ENCODE measurements at places on chromosomes 1 and 21.

- DNase-seq, result peak; percentile 21
These were observed 19.7 kb upstream of the PGBD2 start for GRCh38 chr1:248886237-248886895.

DNA sequence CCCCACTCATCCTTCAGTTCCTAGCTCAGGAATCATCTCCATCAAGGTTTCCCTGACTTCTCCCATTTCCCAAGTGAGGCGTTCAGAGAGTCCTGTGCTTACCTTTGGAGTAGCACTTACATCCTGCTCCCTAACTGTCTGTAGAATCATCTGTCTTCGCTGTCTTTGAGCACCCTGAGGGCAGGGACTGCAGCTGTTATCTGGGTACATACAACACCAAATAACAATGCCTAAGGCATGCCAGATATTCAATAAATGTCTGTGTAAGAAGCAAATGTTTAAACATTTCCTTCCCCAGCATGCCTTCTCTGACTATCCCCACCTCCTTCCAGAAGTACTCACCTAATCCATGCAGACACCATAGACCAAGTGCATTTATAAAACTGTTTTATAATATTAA, 65.4 kb downstream of the JAK1 start:
- DNase-seq, result no peak

DNA sequence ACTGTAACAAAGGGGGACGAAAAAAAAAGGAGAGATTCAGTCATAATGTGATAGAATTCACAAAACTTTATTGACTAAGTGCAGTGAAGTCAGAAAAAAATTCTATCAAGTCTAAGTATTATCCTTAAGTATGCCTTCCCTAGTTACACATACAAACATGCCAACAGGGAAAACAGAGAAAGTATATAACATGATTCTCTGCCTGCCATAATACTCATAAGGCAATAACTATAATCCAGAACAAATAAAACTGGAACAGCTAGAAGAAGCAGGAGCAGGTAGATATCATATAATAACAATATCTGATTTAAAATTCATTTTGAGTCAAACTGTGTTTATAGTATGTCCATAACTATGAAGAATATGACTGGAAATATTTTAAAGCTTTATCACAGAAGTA, 184.3 kb downstream of the FAF1 start:
- no peak for DNase-seq

DNA sequence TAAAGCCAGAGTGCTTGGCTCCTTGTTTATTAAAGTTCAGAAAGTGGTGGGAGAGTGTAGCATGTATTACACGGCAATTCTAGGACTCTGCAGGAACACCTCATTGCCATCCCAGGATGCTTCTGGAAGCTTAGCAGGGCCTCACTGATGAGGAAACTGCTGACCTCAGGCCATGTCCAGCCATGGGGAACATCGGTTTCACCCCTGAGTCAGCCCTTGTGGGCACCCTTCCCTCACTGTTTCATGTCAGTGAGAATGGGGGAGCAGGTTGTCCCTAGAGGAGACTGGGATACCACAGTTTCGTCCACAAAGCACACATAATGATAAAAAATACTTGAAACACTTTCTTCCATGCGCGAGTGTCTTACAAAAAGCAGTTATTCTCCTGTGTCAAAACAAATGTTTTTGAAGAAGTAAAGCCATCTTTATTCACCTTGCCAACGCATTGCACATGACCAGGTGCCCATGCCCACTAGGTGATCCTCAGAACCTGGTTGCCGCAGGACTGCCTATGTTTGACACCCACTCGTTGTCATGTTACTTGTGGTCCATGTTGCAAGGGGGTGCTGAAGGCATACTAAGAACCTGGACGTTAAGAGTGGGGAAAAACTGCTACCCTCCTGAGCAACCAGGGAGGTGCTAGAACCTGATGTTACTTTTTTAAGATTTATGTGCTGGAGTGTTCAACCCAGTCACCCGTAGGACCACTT, 41.2 kb upstream of the TTC22 start:
- no peak for DNase-seq

- no peak for DNase-seq
These were observed 4.0 kb upstream of the GBP2 start for GRCh38 chr1:89129911-89130310.

DNA sequence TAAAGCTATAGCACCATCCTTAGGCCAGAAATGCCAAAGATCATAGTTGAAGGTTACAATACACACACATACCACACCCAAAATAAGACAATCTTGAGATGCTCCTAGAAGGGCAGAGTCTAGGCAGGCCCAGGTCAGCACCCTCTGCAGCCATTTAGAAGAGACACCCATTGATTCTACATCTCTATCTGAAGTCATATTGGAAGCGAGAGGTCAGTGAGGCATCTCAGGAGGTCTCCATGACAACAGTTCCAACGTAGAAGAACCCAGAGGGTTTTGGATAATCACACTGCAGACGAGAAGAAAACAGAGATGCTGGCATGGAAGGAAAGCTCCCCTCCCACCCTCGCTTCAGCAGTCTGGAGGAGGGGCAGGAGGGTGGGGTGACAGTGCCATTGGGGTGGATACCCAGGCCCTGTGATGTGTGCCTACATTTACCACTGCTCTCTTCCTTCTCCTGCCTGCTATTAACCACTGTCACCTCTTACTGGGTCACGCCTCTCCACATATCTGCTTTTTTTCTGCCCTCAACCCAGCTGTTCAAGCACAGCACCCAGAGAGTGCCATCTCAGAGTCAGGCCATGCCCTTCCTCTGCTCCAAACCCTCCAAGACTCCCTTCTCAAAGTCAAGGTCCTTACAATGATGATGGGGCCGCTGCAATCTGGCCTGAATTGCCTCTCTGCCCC, 6.2 kb downstream of the TMCO4 start:
- no peak for DNase-seq

- no peak for DNase-seq
These were observed 19.7 kb upstream of the TMEM52 start for GRCh38 chr1:1938613-1939295.

DNA sequence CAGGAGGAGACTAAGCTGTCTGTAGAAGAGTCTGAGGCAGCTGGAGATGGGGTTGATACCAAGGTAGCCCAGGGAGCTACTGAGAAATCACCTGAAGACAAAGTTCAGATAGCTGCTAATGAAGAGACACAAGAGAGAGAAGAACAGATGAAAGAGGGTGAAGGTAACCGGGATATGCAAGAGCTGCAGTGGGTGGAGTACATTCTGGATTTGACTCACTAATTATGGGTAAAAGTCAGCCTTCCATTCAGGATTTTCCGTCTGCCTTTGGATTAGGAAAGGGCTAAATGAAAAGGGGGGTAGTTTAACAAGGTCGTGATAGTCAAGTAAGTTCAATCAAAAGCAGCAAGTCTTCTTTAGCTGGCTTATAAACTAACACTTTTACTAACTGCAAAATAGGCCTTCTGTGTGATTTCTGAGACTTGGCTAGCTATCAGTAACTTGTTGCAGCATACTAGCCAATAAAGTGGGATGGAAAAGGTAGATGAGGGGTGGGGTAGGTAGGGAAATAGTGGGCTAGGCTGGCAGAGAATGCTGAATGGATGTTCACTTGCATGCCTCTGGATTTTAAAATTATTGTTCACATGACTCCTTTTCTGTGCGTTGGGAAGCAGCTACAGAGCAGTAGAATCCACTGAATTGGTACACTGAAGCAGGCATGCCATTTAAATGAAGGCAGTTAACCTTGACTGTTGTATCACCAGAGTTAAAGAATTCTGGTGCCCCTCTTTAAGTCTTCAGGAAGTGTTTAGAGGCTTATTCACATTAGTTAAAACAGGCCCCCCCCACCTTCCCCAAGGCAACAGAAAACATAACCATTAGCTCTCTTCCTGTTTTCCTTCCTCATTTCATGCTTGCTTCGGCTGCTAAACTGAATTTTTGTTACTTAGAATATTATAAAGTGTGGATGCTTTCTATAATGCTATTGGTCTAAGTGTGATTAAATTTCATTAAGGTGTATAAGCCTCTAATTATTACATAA, 15.4 kb downstream of the CCDC17 start:
- no peak for DNase-seq

GRCh38 chr1:201608635-201609395, 69.9 kb downstream of the NAV1 start:
- DNase-seq, result no peak

- DNase-seq, result no peak
These were observed 48.6 kb downstream of the WDR4 start for GRCh38 chr21:42830456-42831455.

GRCh38 chr1:97903626-97904025, 17.2 kb downstream of the DPYD start:
- no peak for DNase-seq

GRCh38 chr1:4106731-4107130, 206.7 kb upstream of the C1orf174 start:
- DNase-seq, result no peak

GRCh38 chr1:8457760-8458381, 140.0 kb downstream of the SLC45A1 start:
- no peak for DNase-seq

GRCh38 chr1:59978511-59978910, 51.9 kb upstream of the CYP2J2 start:
- DNase-seq, result no peak

- DNase-seq, result no peak
These were observed 179.7 kb upstream of the HOOK1 start for GRCh38 chr1:59635097-59635496.

DNA sequence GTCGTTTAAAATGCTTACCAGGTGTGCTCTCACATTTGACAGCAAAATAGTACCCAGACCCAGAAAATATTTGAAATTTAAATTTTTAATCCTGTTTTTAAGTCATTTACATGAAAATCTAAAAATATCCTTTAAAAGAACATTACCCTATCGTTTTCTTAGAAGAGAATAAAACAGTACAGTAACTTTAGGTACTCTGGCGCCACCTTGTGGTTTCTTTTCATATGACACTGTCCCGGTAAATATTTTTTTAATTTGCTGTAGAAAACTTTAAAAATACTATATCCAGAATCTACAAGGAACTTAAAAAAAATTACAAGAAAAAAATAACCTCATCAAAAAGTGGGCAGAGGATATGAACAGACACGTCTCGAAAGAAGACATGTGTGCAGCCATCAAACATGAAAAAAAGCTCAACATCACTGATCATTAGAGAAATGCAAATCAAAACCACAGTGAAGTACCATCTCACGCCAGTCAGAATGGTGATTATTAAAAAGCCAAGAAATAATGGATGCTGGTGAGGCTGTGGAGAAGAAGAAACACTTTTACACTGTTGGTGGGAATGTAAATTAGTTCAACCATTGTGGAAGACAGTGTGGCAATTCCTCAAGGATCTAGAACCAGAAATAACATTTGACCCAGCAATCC, 129.2 kb downstream of the RGS21 start:
- DNase-seq, result no peak

GRCh38 chr1:36223381-36223995, 755 bp upstream of the THRAP3 start:
- DNase-seq, result no peak

- no peak for DNase-seq
These were observed 58.0 kb downstream of the LGR6 start for GRCh38 chr1:202251424-202252256.

DNA sequence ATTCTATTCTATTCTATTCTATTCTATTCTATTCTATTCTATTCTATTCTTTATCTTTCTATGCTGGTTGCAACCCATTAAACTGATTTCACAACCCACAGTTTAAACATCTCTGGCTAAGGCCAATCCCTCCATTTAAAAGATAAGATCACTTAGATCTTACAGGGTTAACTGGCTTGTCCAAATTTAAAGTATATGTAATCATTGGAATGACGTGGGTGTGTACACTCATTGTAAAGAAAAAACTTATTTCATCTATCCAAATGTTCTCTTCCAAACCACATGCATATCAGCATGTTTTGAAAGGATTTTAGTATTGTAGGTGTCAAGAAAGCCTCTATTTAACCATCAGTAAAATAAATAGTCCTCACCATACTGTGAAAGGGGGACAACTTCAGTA, 299.6 kb upstream of the RUNX1 start:
- no peak for DNase-seq

DNA sequence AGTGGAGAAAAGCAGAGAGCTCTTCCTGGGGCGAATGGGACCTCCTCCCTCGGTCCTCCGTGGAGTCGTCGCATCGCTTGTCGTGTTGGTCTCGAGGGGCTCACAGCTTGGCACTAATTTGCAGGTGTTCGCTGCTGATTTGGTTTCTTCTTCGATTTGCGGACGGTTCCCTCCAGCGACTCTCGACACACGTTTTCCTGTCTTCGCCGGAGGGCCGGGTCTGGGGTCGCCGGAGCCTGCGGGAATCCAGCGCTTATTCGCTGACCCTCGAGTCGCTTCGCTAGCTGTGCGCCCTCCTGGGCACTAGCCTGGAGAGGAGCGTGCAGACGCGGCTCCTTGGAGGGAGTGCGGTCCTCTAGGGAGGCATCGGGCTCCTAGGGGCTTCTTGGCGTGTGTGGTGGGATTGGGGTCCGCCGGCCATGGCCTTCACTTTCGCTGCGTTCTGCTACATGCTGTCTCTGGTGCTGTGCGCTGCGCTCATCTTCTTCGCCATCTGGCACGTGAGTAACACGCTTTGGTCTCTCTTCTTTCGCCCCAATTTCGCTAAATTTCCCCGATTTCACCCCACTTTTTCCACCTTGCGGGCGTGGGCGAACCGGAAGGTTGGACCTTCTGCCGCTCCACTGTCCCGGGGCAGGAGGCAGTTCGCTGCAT, 766 bp downstream of the CNIH3 start:
- no peak for DNase-seq

DNA sequence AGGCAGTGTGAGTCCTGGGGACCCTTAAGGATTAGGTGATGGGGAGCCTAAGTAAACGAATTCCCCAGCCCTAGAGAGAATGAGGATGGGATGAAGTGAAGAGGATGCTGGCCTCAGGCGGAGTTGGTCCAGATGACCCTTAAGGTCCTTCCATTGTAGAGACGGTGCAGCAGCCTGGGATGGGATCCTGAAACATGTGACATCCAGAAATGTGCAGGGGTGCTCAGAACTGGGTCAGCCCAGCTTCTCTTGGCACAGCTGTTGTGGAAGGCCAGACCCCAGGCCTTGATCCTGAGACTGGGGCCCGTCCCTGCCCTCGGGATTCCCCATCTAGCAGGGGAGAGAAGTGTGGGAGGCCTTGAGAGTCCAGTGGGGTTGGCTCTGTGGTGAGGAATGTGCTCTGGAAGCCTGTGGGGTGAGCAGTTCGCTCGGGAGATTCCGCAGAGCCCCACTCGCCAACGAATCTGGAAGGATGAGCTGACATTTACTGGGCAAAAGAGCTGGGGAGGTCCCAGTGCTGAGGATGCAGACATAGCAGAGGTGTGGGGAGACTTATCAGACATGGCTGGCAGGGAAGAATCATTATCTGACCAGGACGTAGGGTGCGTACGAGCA, 28.1 kb downstream of the A3GALT2 start:
- DNase-seq, result no peak
